PC-9 (cell line): ENCODE measurements at places on chromosomes 2 and 18.

DNA sequence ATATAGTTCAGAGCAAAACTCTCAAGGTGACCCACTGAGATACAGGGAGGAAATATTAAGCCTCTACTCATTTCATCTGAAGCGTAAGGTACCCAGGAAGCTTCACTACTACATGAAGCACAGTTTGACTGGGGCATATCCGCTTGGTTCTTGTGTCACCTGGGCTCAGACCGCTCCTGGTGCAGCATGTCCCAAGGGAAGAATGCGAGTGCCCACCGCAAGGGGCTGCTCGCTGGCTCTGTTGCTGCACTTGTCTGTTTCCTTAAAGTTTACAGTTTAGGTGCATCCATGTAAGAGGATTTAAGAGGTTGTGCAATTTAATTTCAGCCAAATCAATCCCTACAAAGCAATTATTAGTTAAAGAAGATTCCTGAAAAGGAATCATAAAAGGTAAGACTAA, 507.8 kb downstream of the FBXO15 start:
- no peak for DNase-seq

DNA sequence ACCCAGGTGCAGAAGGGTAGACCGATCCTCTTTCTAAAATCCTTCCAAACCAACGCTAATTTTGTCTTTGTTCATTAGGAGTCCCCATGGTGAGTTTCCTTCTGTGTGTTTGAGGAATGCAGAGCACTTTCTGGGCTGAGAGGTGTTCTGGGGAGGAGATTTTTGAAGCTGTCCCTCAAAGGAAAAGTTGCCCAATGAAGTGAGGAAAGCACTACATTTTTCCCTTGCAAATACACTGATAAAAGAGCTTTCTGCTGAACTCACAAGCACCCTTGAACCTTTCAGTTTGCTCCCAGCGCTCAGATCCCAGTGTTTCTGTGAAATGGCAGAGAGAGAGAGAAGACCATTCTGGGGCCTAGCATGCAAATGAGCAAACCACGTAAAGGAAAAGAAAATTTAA, 299.6 kb upstream of the FANCL start:
- no peak for DNase-seq

DNA sequence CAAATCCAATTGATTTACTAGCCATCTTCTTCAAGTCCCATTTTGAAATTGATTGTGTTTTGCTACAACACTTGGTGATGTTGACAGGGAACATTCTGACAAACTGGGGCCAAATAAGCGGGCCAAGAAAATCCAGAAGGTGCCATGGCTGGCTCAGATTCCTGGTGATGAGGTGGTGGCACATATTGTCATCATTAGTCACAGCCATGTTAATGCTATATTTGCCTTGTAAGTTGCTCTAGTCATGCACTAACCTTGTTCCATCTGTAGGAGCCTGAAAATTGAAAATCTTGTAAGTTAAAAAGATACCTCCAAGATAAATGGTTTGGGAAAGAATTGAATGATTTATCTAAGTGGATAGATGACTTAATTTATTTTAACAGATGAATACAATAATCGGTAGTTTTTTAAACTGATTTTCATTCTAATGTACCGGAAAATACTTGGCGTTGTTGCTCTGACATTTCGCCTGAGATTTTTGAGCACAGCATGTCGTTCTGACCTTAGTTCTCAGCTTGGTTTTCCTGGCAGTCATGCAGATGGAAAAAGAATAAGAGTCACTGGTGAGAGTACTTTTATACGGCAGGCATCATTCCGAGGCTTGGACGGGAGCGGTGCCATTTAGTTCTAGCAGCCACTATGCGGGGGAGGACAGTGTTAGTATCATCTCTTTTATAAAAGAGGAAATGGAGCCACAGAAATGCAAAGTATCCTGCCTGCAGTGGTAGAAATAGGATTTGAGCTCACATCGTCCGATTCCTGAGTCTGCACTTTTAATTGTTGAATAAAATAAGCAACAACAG, 133.9 kb downstream of the ZNF532 start:
- DNase-seq = no peak

DNA sequence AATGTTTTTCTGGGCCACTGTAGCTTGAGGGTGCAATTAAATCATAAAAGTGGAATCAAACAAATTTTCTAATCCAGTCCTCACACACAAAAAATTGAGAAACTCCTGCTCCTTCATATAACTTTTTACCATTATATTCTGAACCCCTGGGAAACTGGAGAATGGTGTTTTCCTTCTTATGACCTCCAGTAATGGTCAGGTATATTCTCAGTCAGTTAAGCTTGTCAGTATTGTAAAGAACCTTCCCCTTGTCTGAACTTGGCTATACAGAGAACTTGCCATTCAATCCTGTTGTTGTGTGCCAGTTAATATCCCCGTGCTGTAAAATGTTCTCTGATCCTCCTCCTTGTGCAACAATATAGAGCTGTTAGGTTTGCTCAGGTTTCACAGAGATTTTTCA, 39.5 kb downstream of the ZNF804A start:
- DNase-seq = no peak

DNA sequence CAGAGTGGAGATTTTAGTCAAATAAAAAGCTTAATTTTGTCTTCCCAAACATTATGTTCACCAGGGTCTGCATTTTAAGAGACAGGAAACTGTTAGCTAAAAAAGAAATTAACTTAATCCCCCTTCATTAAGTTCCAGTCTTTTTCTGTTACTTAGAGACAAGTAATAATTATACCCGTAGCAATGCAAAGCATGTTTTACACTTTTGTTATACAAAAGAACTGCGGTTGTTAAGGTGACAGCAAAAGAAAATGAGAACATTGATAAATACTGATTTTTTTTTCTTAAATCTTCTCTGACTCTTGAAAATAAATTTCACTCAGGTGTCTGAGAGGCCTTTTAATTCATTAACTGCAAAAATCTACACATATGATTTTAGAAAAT, 101.4 kb downstream of the MEIS1 start:
- no peak for DNase-seq

DNA sequence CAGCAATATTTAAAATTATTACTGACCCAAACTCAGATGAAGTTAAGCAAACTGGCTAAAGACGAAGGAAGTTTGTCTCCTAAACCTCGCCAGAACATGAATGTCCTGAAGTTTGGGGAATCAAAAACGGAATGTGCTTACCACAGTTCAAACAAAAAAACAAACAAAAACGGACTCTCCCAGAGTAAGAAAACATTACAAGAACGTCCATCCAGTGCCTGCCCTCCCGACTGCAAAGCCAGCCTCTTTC, 1.1 kb downstream of the KANSL1L start:
- no peak for DNase-seq

GRCh38 chr2:27689424-27689823, 25.7 kb downstream of the SLC4A1AP start:
- peak; percentile 78 for DNase-seq
